ENCODE measurements at places on chromosomes 3 and 15.
A peak's percentile ranks its signal among the peaks of the same experiment; 100 is the strongest.

GRCh38 chr3:190514413-190515153, 698 bp downstream of the IL1RAP start:
- DNase-seq: peak; percentile 17

DNA sequence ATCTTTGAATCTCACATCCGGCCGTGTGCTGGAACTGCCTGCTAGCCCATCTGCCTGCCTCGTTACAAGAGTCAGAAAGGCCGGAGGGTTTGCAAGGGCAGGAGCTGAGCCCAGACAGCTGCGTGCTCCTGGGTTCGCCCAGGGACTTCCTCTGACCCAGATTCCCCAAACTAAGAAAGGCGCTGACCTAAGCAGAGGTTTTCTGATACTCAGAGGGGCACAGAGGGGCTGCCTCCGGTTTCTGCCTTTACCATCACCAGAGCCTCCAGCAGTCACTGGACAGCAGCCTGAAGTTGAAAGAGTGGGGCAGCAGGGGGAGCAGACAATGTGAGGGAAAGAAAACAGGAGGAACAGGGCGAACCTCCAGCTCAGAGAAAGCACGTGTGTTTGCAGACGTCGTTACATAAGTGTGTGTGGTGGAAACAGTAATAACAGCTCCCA, 33.4 kb upstream of the RAD18 start:
- no peak for DNase-seq

- no peak for DNase-seq
These were observed 126.1 kb upstream of the ABHD17C start for GRCh38 chr15:80568876-80569605.

DNA sequence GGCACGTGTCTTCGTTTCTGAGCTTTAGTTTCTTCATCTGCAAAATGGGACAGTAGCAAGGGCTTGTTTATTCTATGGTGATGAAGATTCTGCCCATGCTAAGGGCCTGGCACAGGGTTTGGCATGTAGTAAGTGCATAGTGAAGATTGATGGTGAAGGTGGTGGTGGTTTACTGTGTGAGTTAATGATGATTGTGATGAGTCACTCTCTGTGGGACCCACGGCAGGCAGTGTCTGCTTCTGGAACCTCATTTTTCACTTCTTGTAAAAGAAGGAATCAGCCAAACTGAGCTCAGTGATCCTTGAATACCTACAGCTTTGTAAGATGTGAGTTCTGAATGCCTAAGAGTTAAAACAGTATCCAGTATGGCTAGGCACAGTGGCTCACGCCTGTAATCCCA, 86.2 kb upstream of the LRTM1 start:
- DNase-seq: no peak

GRCh38 chr15:31212326-31213080, 111.0 kb upstream of the TRPM1 start:
- DNase-seq: no peak

- DNase-seq: no peak
These were observed 52.4 kb downstream of the IL20RB start for GRCh38 chr3:137010137-137010536.

DNA sequence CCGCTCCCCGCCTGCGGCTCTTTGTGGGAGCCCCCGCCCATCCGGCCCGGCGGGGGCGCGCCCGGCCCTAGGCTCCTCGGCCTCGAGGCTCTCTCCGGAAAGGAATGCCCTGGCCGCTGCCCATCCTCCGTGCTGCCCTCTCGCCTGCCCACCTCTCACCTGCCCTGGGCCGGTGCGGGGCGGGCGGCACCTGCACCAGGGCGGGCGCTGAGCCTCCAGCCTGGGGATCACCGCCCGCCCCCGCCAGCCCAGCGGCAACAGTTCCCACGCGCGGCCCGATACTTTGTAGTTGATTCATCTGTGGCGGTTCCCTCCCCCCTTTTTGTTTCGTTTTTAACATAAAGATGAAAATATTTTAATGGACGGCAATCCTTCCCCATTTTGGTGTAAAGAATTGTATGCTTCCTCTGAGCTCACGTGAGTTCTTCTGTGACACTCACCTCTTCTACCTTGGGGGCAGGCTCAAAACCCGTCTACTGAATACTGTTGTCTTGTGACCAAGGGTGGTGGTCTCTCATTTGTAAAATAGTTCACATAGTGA, 1.9 kb downstream of the KLF13 start:
- peak; percentile 75 for DNase-seq

DNA sequence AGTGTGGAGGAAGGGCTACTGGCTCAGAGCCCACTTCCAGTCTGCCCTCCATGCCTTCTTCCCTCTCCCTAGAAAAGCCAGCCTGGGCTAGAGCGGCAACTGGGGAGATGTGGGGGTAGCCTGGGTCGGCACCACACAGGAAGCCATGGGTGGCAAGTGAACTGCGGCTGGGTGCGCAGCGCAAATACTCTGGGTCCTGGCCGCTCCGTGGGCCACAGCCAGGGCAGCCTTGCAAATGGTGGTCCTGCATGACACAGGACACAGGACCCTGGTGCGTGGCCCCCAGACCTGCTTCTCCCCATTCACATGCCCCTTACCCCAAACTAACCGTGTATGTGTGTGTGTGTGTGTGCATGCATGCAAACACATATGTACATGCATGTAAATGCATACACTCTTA, 25.7 kb downstream of the PRKCD start:
- no peak for DNase-seq

GRCh38 chr15:92011611-92012367, 158.3 kb downstream of the SLCO3A1 start:
- no peak for DNase-seq

DNA sequence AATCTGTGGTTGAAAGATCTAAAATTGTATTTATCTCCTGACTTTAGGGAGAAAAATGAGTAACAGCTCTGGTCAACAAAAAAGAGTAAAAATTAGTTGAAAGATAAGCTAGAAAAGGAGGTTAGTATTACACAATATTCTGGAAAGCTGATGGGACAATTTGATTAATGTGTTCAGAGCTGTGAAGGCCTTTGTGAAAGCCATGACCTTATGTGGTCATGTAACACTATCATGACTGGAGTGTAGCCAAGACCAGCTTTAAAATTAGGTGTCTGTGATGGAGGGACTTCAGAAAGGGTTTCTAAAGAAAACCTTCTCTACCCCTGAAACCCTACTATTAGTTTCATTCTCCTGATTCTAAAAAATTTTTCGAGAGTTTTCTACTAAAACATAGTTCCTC, 127.2 kb downstream of the NFKBIZ start:
- DNase-seq: no peak

GRCh38 chr3:29363110-29363509, 82.2 kb downstream of the RBMS3 start:
- no peak for DNase-seq
